ENCODE measurements at places on chromosomes 3 and 15.

DNA sequence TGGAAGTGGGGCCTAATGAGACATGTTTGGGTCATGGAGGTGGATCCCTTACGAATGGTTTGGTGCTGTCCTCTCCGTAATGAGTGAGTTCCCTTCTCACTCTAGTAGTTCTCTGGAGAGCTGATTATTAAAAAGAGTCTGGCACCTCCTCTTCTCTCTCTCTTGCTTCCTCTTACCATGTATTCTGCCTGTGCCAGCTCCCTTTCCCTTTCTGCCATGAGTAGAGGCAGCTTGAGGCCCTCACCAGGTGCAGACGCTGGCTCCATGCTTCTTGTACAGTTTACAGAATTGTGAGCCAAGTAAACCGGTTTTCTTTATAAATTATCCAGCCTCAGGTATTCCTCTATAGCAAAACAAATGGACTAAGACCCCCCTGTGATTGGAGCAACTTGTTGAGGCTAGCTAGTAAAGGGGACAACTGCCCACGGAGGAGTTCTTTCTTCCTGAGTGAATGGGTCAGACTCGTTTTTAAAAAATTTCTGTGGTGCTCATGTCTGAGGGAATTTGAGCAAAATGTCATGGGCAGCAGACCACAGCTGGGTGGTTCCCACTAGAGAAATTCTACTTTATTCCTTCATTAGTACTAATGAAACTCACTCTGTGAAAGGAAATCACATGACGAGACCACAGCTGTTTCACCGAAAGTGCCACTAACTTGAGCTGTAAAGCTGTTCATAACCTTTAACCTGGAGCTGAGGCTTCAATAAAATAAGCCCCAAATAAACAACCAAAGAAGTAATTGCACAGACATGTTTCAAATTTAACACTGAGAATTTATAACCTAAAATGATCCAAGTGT lies 210.0 kb downstream of the NFKBIZ start:
- DNase-seq, result no peak

DNA sequence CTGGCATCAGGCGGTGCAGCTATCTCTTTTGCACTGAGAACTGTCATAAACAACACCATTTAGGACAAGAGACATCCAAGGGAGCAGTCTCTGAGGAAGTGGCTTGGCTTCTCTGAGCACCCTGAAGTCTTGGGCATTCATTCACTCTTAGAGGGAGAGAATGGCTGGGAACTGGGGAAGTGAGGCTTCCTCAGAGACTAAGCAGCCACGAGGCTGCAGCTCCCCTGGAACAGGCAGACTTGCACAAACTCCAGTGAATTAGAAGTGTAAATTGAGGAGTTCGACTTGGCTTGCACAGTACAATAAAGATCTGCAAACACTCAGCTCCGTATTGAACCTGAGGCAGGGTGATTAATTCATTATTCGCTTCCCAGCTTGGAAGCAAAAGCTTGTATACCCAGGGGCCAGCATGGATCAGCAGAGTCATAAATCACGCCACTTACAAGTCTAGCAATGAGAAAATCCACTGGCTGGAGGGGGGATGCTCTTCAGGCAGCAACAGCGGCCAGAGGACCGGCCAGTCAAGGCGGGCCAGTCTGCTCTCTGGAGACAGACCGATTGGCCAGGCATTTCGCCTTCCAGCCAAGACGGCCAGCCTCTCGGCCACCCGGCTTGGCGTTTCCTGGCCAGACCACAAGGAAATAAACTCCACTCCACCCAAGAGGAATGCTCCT lies 118.8 kb upstream of the ADPGK start:
- DNase-seq, result peak; percentile 88

- no peak for DNase-seq
These were observed 236.8 kb downstream of the TUSC7 start for GRCh38 chr3:116946376-116946775.

DNA sequence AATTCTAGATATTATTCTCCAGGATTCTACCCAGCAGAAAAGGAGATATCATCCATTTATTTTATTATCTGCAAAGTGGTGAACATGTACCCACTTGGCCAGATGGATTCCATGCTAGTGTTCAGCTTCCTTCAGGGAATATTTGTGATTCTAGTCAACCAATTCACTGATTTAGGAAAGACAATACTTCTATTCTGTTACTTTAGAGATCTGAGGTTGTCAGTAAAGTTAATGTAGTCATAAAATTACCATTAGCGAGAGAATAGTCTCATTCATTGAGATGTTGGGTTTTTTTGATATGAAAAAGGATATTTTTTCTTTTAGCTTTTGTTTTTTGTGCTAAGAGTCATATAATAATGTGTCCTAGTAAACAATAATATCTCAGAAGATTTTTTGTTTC lies 222.8 kb downstream of the CGGBP1 start:
- DNase-seq, result no peak

DNA sequence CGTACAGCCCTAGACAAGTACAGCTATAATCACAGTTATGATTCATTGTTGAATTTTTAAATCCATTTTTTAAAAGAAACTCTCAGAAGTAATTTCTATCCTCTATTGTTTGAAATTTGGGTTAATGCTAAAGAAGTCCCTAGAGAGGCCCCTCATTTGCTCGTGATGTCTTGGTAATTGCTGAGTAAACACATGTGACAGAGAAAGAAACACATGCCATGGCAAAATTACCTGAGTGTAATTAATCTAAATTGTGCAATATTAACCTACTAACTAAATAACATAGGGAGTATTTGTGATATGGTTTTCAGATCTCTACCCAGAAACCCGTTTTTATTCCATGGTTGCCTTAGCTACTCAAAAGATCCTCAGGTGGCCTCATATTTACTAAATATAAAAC lies 10.8 kb downstream of the NEK10 start:
- DNase-seq, result no peak

- DNase-seq, result peak; percentile 62
These were observed 58.1 kb upstream of the MEF2A start for GRCh38 chr15:99507504-99508310.

GRCh38 chr3:155870945-155871745 lies 695 bp downstream of the GMPS start:
- peak; percentile 33 for DNase-seq

DNA sequence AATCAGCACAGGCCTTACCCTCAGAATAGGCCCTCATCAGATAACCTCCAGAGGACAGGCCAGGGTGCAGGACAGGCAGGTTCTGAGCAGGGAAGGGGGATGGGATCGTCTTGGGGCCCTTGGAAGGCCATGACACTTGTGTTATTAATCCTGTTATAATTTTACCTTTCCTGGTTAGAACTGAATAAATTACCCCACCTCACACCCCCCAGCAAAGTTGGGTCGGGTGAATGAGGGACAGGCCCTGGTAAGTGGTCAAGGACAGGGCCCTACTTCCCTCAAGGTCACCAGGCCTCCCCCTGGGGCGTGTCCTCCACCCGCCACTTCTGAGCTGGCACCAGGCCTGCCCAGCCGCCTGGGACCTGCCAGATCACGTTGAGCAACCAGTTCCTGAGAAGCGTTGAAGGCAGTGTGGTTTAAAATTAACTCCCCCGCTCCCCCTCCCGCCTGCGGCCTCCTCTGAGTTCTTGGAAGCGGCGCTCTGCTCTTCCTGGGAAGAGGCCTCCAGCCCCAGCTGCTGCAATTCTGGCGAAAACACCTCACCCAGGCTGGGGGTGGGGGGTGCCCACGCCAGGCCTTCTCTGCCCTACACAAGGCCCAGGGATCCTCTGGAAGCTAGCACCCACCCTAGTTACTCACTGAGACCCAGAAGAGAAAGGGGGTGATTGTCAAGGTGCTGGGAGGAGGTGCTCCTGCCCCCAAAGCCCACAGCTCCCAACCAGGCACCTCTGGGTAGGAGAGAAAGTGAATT lies 10.6 kb downstream of the CISH start:
- peak; percentile 99 for DNase-seq

GRCh38 chr3:53243165-53243564 lies 12.7 kb downstream of the TKT start:
- peak; percentile 85 for DNase-seq

GRCh38 chr3:143302638-143303171 lies 183.1 kb downstream of the CHST2 start:
- peak; percentile 94 for DNase-seq

DNA sequence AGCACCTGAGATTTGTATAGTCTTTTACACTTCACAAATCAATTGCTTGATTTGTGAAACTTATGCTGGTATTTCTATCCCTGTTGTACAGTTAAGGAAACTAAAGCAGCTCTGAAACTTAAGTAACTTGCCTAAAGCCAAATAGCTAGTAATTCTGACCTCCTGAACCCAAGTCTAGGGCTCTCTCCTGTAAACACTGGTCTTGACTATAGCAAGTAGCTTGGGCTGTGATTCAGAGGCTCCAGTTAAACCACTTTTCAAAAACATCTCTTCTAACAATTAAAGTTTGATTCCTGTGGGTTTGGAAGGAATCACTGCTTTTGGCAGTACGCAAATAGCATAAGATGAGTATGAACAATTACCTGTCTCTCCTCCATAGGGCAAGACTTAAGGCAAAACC lies 18.5 kb upstream of the CMTM8 start:
- no peak for DNase-seq

DNA sequence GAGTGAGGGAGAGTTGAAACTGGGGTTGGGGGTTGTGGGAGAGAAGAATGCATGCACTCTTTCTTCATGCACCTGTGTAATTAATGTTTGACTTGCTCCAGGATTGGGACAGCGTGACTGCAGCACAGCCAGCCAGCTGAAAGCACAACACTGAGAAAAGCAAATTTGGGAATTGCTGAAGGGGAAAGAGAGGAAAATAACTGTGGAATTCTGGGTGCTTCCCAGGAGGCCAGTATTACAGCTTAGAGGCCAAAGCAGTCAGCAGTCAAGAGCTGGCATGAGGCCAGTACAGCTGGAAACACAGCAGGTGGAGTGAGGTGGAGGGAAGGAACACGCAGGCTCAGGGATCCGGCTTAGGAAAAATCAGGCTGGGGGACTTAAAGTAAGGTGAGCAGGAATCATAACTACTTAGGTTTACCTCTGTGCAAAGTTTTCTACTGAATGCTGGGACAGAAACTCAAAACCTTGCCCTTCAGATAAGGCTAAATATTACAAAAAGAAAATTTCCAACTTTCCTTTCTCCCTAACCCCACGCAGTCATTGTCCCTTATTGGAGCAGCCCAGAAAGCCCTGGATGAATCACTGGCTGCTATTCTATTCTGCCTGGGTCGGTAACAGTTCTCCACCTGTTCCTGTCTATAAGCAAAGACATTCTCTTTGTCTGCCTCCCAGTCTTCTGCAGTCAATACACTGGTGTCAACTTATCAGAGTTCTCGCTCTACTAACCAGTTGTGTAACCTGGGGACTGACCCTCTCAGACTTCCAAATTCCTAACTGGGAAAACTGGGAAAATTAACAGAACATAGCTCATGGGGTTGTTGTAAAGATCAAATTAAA lies 167.2 kb downstream of the MAGI1 start:
- no peak for DNase-seq

DNA sequence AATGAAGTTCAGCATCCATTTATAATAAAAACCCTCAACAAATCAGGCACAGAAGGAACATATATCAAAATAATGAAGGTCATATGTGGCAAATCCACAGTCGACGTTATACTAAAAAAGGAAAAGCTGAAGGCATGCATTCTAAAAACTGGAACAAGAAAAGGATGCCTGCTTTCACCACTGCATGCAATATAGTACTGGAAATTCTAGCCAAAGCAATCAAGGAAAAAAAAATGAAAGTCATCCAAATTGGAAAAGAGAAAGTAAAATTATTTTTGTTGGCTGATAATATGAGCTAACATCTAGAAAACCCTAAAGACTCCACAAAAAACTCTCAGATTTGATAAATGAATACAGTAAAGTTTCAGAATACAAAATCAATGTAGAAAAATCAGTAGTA lies 1123.2 kb downstream of the TBL1XR1 start:
- DNase-seq, result no peak

GRCh38 chr3:108388136-108389132 lies 92.1 kb downstream of the HHLA2 start:
- DNase-seq, result no peak

DNA sequence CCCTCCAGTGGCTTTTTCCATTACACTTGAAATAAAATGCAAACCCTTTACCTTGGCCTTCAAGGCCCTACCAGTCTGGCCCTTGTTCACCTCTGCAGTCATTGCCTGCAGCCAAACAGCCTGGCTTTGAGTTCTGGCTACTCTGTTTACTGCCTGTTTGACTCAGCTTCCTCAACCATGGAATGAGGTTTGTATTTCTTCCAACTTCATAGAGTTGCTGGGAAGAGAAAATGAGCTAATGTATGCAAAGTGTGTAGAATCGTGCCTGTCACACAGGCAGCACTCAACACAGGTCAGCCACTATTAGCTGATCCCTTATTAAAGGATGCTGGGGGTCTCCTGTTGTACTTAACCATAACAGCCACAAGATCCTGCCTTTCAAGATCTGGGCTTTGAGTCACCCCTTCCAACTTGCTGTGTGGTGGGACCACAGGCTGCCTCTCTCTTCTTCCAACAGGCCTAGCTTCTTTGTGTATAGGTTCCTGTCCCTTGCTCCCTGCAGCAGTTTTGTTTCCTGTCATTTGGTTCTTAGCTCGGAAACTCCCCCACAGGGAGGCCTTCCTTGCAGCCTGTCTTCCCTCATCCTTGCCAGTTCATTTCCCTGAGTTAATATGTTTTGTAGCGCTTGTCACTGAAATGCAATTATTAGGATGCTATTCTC lies 6.4 kb downstream of the MED12L start:
- peak; percentile 3 for DNase-seq

DNA sequence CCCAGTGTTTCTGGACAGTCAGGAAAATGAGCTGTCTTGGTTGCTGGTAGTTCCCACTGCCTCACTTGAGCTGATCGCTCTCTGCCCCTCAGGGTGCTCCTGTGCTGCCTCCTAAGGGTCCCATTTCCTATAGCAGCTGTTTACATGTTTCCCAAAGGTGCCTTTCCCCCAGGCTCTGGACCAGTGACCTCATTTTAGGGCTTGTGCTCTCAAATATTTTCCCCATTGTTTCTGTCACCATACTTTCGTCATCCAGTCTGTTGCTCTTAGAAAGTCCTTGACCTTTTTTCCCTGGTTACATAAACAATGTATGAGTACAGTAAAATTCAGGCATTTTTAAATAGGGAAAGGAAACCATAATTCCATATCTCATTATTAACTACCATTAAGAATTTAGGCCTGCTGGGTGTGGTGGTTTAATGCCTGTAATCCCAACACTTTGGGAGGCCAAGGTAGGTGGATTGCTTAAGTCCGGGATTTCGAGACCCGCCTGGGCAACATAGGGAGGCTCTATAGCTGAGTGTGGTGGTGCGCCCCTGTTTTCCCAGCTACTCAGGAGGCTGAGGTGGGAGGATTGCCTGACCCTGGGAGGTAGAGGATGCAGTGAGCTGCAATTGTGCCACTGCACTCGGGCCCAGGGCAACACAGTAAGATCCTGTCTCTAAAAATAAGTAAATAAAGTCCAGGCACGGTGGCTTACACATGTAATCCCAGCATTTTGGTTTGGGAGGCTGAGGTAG lies 11.7 kb downstream of the RAD54L2 start:
- DNase-seq, result no peak

- no peak for DNase-seq
These were observed 44.5 kb upstream of the PDE8A start for GRCh38 chr15:84937144-84937543.

Measured in AG10803 (cell line).